Activated CD4-positive, alpha-beta memory T cell treated with anti-CD3 and anti-CD28 coated beads, Interleukin-2, amount 10 ng/mL, durations not matched to agents 7 days and 5 days (primary cell): ENCODE measurements at places on chromosomes 7 and 10. TPM values are rescaled to one million over a fixed set of nuclear protein-coding genes. Genes with fewer than 3 reads are reported as not detected.

The FAM3C gene
- 40.7 TPM for total RNA-seq

The EPO gene
- not detected for total RNA-seq

DNA sequence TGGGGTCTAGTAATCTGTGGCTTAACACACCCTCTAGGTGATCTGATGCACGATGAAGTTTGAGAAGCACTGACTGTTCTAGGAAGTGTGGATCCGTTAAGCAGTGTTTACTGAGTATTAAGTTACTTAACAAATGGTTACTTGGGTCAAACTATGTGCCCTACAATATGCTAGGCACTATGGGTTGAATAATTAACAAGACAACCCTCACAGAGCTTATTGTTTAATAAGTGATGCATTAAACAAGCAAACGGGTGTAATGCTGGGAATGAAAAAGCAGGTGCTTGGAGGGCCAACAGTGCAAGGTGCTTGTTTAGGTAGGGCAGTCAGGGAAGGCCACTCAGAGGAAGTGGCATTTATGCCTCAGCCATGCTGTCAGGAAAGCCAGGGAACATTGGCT is 378.0 kb upstream of the PODXL start:
- H3K27me3 ChIP-seq: no peaks in the 10 kb centered on the region
- no peak for DNase-seq
- H3K4me1 ChIP-seq: no peaks in the 10 kb centered on the region
- no peak overlapping the region for H3K4me3 ChIP-seq
- no peaks in the 10 kb centered on the region for H3K36me3 ChIP-seq

DNA sequence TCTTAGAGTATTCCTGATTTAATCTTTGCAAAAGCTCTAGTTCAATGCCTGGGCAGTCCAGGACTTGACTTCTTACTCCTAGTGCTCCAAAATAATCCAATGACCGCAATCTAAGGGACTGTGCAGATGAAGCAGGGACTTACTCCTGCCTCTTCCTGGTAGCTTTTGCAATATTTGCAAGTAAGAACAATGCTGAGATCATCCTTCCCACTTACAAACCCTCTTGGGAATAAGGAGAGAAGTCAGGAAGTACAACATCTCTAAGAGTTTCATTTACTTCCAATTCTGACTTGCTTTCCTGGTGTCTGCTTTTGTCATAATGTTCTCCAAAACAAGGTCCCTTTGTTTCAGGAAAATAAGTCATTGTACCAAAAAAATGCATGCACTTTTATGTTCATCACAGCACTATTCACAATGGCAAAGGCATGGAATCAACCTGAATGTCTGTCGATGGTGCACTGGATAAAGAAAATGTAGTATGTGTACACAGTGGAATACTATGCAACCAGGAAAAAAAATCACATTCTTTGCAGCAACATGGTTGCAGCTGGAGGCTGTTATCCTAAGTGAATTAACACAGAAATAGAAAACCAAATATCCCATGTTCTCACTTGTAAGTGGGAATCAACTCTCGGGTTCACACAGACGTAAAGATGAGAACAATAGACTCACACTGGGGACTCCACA is 7.1 kb upstream of the KCNMA1 start:
- H3K4me1 ChIP-seq: no peaks in the 10 kb centered on the region
- H3K27me3 ChIP-seq: peaks cover 21% of the 10 kb centered on the region
- no peak for DNase-seq
- H3K4me3 ChIP-seq: no peak overlapping the region
- no peaks in the 10 kb centered on the region for H3K36me3 ChIP-seq

DNA sequence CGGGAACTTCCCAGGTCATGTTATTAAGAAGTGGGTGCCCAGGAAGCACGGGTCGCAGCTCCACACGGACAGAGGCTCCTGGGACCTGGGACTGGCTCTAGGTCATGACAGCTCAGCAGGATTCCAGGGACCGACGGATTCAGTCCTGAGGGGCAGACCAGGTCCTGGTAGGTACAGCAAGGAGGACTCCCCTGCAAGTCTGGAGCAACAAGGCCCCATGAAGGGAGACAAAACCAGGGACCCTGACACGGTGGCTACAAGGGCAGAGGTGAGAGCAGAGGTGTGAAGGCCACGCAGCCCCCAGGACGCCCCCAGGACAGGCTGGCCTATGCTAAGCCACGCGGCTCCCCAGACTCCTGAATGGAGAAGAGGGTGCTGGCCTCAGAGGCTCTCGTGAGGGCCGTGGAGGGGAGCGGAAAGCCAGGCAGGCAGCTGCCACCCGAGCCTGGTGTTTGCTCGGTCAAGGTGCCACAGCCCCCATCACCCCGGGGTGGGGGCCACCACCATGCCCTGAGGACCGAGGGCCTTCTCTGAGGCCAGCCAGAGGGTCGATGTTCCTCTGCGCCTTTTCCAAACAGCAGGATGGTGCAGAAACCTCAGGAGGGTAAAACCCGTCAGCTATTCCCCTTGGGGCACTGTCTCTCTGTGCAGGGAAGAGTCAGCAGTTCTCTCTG is 348.9 kb downstream of the PTPRN2 start:
- H3K4me3 ChIP-seq: no peak overlapping the region
- no peaks in the 10 kb centered on the region for H3K36me3 ChIP-seq
- DNase-seq: no peak
- no peaks in the 10 kb centered on the region for H3K27me3 ChIP-seq
- H3K4me1 ChIP-seq: no peaks in the 10 kb centered on the region
